ENCODE measurements at places on chromosomes 1 and 21.

GRCh38 chr21:37292941-37293340 is 25.8 kb upstream of the VPS26C start:
- no peak for DNase-seq

DNA sequence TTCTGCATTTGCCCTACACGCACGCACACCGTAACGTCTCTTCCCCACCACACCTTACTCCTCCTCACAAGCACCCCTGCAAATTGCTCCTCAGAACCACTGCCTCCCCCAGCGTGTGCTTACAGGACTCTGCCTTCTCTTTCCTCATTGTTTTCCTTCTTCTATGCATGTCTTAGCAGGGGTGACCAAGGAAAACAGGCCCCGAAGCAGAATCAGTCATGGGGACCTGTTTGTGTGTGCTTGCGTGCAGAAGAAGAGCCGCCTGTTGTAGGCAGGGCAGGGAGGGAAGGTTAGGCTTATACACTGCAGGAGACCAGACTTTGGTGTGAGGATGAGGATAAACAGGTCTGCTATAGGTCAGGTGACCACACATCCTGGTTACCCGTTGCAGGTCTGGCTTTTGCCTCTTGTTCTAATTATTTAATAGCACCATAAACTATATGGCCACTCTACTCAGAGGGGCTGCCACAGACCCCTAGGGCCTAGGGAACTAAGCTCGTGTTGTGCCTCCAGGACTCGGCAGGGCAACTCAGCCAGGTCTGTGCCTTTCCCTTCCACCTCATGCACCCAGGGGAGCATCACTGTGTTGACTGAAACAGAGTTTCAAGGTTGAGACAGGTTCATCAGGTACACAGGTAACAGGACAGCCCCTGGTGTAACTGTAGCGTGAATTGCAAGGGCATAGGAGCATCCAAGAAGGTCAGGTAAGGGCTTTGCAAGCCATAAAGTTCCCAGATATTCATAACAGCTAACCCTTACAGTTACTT is 60.8 kb upstream of the EPS8L3 start:
- DNase-seq: no peak

DNA sequence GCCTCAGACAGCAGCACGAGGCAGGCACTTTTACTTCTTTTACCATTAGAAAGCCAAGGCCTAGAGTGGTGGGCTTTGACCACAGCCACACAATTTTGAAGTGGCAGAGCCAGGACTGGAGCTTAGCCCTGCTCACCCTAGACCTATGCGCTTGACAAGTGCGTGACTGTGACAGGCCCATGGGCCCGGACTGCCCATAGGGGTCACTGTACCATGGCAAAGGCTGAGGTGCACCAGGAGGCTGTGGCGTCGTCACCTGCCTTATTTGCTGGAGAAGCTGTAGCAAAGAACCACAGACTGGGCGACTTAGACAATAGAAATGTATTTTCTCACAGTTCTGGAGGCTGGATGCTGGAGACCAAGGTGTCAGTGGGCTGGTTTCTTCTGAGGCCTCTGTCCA is 2.6 kb upstream of the TMEM82 start:
- no peak for DNase-seq

GRCh38 chr1:85297855-85298629 is 21.6 kb upstream of the BCL10 start:
- no peak for DNase-seq

GRCh38 chr1:243917177-243917862 is 67.3 kb upstream of the AKT3 start:
- DNase-seq: no peak

- no peak for DNase-seq
These were observed 9.0 kb upstream of the DPH2 start for GRCh38 chr1:43960798-43961197.

Measured in CMK (cell line).